Activated CD8-positive, alpha-beta memory T cell treated with anti-CD3 and anti-CD28 coated beads, Interleukin-2, amount 10 ng/mL, durations not matched to agents 7 days and 5 days (primary cell): ENCODE measurements at places on chromosomes 11 and 22. TPM values are rescaled to one million over a fixed set of nuclear protein-coding genes. Genes with fewer than 3 reads are reported as not detected.

The TP53AIP1 gene
- not detected for total RNA-seq

The ISX gene
- total RNA-seq = not detected

The CNGA4 gene
- not detected for total RNA-seq

The BBOX1 gene
- not detected for total RNA-seq

The KCNQ1OT1 gene
- 0.33 TPM for total RNA-seq

The CTSF gene
- total RNA-seq = 2.8 TPM

DNA sequence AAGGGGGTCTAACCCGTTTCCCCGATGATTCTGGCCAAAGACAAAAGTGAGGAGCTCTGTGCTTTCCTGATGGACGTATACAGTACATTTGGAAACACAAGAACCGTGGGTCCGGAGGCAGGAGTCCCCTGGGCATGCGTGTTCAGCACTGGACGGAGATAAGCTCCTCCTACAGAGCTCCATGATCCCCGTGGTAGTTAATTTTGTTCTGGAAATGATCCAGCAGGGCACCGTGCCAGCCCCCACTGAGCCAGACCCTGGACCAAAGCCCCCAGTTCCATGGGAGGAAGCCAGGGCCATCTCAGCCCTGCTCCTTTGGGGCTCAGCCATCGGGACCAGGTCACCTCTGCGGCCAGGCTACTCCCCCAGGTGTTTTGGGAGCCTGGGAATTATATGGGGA, 83.3 kb downstream of the TRMU start:
- DNase-seq = no peak
